H54 (cell line): ENCODE measurements at places on chromosomes 1 and 21.

DNA sequence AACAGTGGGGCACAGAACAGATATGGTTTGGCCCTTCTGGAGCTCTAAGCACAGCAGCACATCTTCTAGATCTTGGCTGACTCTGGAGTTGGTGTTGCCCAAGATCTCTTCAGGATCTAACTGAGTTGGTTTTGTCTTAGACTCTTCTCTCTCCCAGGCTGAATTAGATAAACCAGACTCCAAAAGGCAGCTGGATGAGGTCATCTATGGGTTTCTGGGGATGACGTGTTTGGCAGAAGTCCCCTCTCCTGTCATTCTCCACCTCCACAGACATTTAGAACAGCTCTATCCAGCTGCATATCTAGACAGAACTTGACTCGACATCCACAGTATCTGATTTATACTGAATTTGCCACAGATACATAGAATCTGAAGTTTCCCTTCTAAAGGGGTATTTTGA is 75.3 kb downstream of the ST6GALNAC5 start:
- no peak for DNase-seq

GRCh38 chr1:115336741-115337140 is 1.3 kb downstream of the NGF start:
- DNase-seq = no peak

- no peak for DNase-seq
Observed at GRCh38 chr1:42324398-42325013, 10.5 kb downstream of the FOXJ3 start.

DNA sequence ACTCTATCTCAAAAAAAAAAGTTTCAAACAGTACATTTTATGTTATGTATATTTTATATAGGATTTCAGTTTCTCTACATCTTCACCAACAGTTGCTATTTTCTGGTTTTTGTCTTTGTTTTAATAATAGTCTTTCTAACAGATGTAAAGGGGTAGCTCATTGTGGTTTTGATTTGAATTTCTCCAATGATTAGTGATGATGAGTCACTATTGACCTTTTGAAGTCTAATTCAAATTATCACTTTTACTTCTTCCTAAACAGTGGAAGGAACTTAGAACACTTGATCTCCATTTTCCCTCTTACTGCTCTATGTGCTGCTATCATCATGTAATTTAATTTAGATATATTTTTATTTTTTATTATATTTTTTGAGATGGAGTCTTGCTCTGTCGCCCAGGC is 31.7 kb upstream of the SHCBP1L start:
- no peak for DNase-seq

DNA sequence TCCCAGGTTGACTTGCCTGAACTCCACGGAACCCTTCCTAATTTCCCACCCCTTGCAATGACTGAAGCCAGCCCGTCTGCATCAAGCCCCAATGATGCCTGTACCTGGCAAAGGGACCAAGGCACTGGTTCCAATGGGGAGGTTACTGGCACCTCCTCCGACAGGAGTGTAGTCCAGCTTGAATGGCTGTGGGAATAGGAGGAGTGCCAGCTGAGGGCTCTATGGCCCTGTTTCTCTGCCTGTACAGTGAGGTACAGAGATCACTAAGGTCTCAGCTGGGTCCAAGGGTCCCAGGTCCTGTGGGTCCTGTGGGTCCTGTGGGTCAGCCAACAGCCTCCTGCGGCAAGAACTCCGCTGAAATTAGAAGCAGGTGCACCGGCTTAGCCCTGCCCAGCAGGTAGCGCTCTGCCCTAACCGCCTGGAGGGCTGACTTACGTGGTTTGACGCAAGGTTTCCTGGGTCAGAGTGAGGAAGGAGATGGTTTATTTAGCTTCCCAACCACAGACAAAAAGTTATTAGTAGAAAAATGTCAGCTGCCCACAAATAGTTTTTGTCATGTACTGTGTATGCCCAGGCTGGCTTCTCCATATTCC is 9.9 kb upstream of the SPRR4 start:
- no peak for DNase-seq

DNA sequence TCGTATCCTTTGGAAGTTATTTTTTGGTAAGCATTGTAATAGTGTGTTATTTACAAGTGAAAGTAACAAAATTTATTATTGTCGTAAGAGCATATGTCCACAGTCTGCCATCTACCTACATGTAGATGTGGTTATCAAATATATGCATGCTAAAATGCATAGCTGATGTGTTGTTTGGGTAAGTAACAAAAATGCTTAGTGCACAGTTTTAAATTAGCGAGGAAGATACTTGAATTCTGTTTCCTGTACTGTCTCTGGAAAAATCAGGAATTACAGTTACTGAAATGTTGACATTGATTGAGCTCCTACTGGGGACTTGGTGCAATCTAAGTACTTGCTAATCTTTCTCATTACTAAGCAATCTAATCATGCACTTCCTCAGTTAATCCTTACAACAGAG is 14.3 kb downstream of the WDR64 start:
- no peak for DNase-seq

- DNase-seq = no peak
Observed at GRCh38 chr1:244022311-244022710, 28.8 kb upstream of the ZBTB18 start.
